ENCODE measurements at places on chromosomes 5 and 9. TPM values are rescaled to one million over a fixed set of nuclear protein-coding genes. Genes with fewer than 3 reads are reported as not detected.

Gene FCN1
- total RNA-seq = not detected

DNA sequence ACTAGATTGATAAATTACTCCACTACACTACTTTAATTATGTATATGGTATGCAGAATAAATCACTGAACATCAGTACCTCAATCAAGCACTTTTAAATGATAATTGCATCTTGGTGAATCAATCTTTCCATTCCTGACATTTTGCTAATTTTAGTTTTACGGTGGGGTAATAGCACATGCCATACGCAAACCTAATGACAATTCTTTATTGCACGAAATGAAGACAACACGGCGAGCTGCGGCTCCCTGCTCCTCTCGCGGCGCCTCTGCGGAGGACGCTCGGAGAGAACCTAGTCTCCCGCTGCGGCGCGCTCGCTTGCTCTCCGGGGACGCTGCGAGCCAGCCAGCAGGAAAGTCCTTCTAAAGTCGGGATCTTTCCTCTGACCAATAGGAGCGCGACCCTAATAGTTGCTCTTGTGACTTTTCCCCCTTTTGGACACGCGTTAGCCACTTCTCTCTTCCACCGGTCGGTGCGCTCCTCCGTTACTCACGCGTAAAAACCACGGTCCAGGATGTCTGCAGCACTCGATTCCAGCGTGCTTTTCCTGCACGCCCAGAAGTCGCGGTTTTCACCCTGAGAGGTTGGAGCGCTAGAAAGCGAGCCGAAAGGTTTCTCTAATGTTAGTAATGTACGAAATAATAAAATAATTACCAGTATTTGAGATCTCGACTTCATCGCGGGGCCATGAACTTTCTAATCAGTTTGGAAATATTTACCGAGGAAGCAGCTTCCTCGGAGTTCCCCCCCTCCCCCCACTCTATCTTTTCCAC lies 1.0 kb upstream of the MEF2C start:
- H3K36me3 ChIP-seq = no peaks in the 10 kb centered on the region
- peak overlapping the region; percentile 97 for H3K4me3 ChIP-seq
- no peaks in the 10 kb centered on the region for H3K27me3 ChIP-seq
- peaks cover 6% of the 10 kb centered on the region for H3K4me1 ChIP-seq
- H3K27ac ChIP-seq = peak overlapping the region; percentile 76

Gene GADD45G
- 3.5 TPM for total RNA-seq

Gene PCDHA1
- total RNA-seq = not detected

Measured in astrocyte (in vitro differentiated cells and primary cell).